Neural crest cell (in vitro differentiated cells): ENCODE measurements at places on chromosomes 4 and X.

DNA sequence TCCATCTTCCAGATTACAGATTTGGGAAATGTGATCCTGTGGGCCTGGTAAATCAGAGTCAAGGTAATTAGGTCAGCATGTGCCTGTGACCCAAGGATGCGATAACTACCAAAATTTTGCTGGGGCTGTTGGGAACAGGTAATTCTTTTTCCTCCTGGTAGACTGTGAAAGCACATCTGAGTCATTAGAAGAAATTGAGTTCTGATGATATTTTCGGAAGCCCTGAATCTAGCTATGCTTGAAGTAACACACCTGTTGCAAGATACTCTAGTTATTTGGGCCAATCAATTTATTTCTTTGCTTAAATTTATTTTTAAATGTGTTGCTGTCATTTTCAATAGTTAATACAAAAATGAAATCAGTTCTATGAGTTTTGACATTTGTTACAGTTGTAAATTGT is 903.6 kb downstream of the RPA4 start:
- DNase-seq: no peak

GRCh38 chrX:97074400-97074799 is 190.7 kb downstream of the RPA4 start:
- no peak for DNase-seq

DNA sequence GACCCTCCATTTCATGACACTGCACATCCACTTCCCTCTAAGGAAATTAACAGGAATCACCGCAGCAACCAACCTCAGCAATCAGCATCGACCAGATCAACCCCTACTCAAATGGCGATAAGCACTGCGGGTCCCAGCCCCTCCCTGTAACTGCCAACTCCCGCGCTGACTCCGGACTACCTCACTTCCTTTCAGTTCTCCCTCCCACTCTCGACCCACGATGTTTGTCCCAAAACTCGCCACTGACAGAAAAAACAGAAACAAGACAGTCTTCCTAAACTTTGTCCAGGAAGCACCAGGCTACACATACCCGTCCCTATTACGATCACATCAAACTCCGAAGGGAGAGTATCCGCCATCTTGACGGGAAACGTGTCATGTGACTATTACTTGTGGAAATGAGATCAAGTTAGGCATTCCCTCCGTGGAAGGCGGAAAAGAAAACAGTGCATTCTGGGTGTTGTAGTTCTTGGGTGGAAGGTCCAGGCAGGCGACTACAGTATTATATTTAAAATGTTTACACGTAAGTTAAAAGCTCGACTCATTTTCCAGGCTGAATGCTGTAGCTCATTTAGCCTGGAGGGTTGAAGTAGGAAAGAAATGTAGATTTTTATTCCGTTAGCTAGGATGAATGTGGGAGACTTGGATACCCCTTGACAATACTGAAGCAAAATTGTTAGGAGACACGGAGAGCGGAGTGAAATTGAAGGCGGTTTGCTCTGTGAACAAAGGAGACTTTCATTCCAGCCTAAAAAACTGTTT is at the start of gene CHM:
TSS of gene CHM (minus strand) at position 385 of the 762 bp plus-strand sequence. CDS start at position 359, 26 bp downstream.
- DNase-seq: peak; percentile 62

- no peak for DNase-seq
These were observed 90.2 kb downstream of the ADGRG4 start for GRCh38 chrX:136390921-136391320.

DNA sequence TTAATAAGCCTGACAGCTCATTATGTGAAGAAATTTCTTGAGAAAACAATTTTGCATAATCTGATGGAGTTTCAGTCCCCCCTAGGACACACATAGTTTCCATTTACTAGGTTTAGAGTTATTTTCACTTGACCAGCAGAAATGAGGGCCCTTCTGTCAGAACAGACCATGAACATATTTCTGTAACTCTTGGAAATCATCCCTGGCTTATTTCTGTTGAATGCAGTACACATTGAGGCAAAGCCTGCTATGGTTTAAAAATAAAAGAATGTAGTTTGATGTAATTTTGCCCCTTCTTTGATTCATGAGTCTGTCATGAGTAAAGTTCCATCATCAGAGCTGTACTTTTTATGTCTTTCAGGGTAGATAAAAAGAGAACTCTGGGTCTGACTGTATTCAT is 104.6 kb upstream of the ETNPPL start:
- no peak for DNase-seq

DNA sequence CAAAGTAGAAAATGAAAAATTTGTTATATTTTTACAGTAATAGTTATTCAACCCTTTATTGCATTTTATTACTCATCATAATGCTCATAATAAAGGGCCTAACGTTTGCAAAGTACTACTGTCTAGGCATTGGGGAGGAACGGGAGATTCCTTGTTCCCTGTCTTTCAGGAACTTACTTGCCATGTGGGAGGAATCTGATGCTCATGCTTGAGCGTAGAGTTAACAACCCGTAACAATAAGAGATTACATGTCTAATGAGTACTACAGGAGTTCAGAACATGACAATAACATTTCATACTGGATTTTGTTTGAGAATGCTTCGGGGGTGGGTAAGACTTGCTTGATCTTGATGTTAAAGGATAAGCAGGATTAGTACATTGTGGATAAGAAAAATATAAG is 2.9 kb downstream of the CCSER1 start:
- no peak for DNase-seq

- no peak for DNase-seq
These were observed 19.9 kb upstream of the KLHL8 start for GRCh38 chr4:87240341-87240740.

DNA sequence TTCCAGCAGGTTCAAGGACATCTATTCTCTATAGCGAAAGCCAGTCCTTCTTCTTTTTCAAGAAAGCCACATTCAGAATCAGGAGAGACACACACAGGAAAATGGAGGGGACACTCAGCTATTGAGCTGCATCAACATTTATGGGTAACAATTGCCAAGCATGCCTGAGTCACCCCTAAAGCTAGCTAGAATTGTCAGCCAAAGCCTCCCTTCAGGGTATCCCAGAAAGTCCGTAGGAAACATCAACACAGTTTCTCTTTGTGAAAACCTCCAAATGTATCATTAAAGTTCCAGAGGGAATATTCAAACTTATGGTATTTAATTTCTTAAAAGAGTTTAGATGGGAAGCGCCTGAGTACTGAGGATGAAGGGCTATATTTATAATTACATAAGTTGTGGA is 331.1 kb upstream of the SLC7A11 start:
- DNase-seq: no peak

- no peak for DNase-seq
These were observed 45.8 kb downstream of the CENPE start for GRCh38 chr4:103152381-103152780.

DNA sequence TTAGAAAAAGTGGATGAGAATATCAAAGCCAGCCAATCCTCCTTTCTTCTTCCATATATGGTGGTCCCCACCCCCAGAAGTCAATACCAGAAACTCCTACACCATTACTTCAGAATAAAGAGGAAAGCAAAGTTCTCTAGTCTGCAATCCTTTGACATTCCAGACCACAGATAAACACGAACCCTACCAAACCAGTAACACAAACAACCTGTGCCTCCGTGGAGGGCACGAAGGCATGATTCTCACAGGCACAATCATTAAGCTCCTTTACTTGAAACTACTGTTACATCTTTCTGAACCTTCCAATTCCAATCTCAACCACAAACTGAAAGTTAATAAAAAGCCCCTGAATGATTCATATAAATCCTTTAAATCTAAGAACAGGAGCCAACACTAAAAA is 16.3 kb downstream of the MAML3 start:
- no peak for DNase-seq

DNA sequence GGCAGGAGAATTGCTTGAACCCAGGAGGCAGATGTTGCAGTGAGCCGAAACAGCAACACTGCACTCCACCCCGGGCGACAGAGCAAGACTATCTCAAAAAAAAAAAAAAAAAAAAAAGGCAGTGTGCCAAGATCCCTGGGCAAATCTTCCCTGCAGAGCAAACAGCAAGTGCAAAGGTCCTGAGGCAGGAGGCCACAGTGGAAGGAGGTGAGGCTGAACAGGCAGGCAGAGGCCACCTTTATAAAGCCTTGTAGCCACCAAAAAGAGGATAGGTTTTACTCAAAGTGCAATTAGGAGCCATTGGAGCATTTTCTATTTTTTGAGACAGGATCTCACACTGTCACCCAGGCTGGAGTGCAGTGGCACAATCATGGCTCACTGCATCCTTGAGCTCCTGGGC is 45.1 kb upstream of the TLR2 start:
- DNase-seq: no peak

GRCh38 chrX:7486505-7486904 is 338.6 kb upstream of the PUDP start:
- DNase-seq: no peak

DNA sequence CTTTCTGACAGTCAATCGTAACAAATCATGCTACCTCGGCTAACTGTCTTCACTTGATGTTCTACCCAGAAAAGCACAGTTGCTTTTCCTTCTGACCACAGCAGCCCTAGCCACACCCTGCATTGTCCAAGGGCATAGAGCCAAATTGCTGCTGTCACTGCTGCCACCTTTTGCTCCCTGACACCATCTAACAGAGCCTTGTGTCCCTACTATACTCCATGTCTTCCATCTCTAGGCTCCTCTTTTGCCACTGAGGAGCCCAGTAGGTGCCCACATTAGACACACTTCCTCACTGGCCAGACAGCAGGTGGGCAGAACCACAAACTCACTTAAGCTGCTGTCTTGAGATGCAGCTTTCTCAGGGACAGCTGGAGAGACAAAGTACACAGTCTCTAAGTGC is 91.4 kb downstream of the ANXA3 start:
- no peak for DNase-seq

DNA sequence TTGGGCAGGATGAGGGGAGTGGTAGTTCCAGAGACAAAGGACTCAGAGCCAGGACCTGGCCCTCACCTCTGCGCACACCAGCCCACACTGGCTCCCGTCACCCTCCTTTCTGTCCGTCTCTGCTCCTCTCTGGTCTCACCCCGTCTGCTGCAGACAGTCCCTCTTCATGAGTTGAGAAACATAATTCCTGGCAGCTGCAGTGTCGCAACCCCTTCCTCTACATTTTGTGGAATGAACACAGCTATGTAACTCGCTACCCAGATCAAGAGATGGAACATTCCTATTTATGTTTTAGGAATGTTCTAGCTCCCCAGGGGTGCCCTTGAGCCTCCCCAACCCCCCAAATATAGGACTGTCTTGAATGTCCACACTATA is 59.3 kb downstream of the SHROOM2 start:
- DNase-seq: no peak

DNA sequence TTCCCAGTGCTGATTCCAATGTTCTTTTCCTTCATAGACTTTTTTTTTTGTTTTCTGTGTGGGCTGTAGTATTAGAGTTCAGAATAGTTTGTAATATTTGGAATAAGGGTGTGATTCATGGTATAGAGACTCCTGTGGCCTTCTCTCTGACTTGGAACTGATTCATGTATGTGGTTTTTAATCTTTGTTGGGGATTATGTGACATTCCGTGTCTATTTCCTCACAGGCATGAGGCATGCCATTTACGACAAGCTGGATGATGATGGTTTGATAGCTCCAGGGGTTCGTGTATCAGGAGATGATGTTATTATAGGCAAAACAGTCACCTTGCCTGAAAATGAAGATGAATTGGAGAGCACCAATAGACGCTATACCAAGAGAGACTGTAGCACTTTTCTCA is 44.4 kb downstream of the POLR2B start:
- no peak for DNase-seq

DNA sequence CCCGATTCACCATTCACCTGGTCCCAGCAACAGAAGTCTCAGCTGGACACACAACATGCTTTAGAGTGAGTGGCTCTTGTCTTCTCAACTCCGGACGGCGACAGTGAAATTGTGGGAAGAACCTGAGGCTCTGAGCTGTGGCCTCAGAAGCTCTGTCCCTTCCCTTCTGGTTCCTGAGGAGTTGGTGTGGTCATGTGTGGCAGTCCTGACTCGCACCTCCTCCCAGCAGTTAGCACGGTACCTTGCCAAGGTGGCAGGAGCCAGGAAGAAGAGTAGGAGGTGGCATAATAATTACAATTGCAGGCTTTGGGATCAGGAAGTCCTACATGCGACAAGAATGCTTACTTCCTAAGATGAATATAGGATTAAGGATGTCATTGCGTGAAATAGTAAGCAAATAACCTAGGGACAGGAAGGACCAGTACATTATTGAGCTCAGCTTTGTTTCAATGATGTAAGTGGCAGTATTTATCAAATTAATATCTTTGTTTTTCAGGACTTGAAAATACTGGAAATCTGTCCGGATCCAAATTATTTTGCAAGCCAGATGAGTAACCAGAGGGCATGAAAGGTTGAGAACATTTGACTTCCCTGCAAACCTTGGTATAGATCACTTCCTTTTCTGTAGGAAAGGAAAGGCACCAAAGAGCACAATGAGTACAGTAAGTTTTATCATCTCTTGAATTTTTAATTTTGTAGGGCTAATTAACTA is 21.1 kb downstream of the RNF4 start:
- DNase-seq: no peak

DNA sequence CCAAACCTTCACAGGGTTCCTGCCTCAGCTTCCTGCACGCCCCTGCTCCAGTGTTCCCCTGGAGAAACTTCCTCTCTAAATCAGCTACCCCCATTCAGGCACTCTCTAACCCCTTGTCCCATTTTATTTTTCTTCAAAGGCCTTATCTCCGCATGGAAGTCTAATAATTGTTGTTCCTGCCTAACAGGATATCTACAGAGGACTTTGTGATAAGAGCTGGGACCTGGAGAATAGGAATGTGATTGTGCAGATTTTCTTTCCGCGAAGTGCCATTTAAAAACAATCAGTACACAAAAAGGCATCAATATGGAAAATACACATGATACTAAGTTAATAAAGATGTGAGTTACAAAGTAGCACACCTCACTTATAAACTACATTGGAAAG is 32.6 kb downstream of the LDB2 start:
- DNase-seq: no peak

DNA sequence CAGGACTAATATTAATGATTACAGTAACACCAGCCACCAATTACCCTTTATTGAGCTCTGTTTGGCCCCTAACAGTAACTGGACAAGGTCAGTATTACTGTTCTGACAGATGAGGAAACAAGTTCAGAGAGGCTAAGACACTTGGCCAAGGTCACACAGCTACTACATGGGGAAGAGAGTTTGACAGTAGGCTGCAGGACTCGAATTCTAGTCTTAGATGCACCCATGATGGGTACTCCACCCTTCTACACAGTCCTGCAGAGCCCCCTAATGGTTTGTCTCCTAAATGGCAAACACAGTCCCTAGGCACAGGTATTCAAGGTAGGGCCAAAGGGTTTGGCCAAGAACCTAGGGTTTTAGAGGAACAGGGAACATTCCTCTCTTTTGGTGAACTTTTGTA is 93.9 kb downstream of the NSUN7 start:
- DNase-seq: no peak

GRCh38 chr4:26252349-26253025 is 68.3 kb upstream of the RBPJ start:
- DNase-seq: no peak

GRCh38 chr4:170776983-170777382 is 687.2 kb upstream of the AADAT start:
- no peak for DNase-seq
